Effector memory CD4-positive, alpha-beta T cell (primary cell): ENCODE measurements at places on chromosomes 4 and X.

GRCh38 chr4:139563515-139563914 lies 7.5 kb upstream of the SETD7 start:
- no peak for DNase-seq

DNA sequence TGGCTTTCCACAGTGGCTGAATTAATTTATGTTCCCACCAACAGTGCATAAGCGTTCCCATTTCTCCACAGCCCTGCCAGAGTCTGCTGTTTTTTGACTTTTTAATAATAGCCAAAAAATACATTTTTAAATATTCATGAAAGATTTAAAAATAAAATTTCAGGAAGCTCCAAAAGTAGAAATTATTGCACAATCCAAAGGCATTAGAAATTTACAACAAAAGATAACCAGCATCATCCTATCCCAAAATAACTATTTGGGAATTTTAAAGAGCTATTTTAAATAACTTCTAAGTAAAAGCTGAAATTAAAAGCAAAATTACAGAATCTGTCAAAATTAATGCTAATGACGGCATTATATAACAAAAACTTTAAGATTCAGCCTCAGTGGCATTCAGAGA lies 131.5 kb downstream of the QDPR start:
- no peak for DNase-seq

DNA sequence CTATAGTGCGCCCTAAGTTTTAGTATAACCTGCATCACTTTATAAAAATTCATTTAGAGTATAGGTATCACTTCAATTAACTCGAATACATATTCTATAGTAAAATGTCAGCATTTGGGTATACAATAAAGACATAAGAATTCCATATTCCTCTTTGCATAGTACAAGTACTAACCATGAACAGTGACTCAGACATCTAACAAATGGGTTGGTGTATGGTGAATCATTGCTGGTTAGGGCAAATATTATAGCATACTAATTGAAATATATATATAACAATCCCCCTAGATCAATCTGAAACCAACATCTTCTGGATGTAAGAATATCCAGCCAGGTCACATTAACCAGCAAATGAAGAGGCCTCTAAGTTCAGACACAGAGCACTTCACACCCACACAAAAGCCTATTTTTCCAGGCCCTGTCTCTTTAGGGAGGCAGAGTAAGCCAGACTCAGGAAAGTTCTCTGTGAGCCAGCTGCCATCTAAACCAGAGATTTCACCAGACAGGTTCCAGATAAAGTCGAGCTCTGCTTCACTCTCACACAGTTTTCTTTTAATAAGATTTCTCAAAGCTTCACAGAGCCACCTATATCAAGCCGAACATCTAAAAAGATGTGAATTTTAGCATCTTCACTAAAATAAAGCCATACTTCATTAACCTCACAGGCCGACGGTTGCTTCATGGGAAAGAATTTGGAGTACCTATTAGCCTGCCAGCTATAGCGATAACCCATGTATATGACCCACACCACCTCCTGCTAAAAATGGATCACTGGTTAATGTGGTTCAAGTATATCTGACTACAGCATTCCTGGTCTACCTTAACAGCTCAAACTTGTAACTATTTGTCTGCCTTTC lies 200.0 kb upstream of the FTHL17 start:
- no peak for DNase-seq

DNA sequence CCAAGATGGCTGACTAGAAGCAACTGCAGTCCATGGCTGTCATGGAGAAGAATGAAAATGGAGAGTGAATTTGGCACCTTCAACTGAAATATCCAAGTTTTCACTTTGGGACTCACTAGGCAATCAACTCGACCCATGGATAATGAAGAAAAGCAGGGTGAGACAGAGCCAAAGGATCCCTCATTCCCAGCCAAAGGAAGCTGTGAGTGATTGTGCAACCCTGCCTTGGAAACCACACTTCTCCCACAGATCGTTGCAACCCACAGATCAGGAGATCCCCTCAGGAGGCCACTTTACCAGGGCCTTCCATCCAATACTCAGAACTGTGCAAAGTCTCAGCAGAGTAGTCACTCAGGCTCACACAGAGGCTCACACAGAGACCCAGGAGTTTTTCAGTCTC lies 4.5 kb downstream of the CFAP299 start:
- no peak for DNase-seq

GRCh38 chr4:79979785-79980437 lies 93.1 kb downstream of the ANTXR2 start:
- no peak for DNase-seq

DNA sequence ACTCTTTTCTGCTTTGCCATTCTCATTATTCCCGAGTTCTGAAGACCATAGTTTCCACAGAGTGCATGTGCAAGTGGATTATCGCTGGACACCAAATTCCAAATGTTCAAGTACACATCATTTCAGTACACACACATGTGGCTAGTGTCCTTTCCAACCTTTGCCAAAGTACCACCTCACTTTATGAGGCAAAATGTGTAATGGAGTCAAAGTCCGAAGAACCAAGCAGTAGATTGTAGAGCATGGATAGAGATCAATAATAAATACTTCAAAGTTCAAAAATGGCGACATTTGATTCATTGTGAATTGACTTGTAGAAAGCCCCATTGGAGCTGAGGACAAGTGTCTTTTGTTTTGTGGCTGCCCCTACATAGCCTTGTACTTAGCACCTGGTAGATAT lies 115.6 kb downstream of the TMEM164 start:
- DNase-seq = no peak

DNA sequence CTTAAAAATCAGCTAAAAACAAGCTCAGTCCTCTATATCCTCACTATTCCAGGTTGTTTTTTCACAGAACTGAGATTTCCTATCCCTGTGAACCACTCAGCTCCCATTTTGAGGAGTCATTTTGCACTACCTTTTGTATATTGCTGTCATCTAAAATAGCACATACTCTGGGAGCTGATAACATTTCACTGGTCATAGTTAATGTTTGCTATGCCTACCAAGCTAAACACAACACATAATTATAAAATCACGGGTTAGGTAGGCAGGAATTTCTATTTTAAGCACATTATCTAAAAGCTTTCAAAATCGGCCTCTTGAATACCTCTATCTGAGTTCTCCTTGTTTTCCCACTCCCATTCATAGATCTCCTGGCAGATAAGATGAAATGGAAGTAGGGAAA lies 882.0 kb upstream of the INTU start:
- no peak for DNase-seq
